ENCODE measurements at places on chromosomes 5 and 9. TPM values are rescaled to one million over a fixed set of nuclear protein-coding genes. Genes with fewer than 3 reads are reported as not detected.

The CYSTM1 gene
- 175 TPM for total RNA-seq

The PLPP7 gene
- total RNA-seq, result 0.58 TPM

The ADAMTSL1 gene
- total RNA-seq, result 10.1 TPM

The NR3C1 gene
- 27.7 TPM for total RNA-seq

The COMMD10 gene
- total RNA-seq, result 20.6 TPM

The AGXT2 gene
- total RNA-seq, result not detected

The IRGM gene
- total RNA-seq, result 0.17 TPM

The GFI1B gene
- 1.5 TPM for total RNA-seq

The FOXD4L6 gene
- total RNA-seq, result not detected

The PTAR1 gene
- 71.5 TPM for total RNA-seq

The SLC6A18 gene
- total RNA-seq, result 0.89 TPM

The SHC3 gene
- total RNA-seq, result 0.35 TPM

The SYNPO gene
- total RNA-seq, result 62.9 TPM

The GPR151 gene
- not detected for total RNA-seq

The ELAVL2 gene
- 0.35 TPM for total RNA-seq

The RORB gene
- 0.66 TPM for total RNA-seq

The ECPAS gene
- 77.4 TPM for total RNA-seq

The PRSS3 gene
- 107 TPM for total RNA-seq

The GADD45G gene
- 6.6 TPM for total RNA-seq

The FUT7 gene
- 0.14 TPM for total RNA-seq

The ANKHD1 gene
- total RNA-seq, result 134 TPM

The SLC36A3 gene
- total RNA-seq, result not detected

The TLE1 gene
- 42.9 TPM for total RNA-seq

The UBE2D2 gene
- 145 TPM for total RNA-seq

The SLC4A9 gene
- total RNA-seq, result not detected

The SPINK4 gene
- 85.2 TPM for total RNA-seq

The MAP1B gene
- 72.3 TPM for total RNA-seq

The ADRB2 gene
- 1.4 TPM for total RNA-seq
